ENCODE measurements at places on chromosomes 4 and X.
A peak's percentile ranks its signal among the peaks of the same experiment; 100 is the strongest.

GRCh38 chrX:43882294-43882681, at the start of gene MAOB:
Gene MAOB (minus strand): TSS chrX:43882450. CDS start chrX:43882299, 151 bp downstream.
- peak; percentile 84 for DNase-seq

DNA sequence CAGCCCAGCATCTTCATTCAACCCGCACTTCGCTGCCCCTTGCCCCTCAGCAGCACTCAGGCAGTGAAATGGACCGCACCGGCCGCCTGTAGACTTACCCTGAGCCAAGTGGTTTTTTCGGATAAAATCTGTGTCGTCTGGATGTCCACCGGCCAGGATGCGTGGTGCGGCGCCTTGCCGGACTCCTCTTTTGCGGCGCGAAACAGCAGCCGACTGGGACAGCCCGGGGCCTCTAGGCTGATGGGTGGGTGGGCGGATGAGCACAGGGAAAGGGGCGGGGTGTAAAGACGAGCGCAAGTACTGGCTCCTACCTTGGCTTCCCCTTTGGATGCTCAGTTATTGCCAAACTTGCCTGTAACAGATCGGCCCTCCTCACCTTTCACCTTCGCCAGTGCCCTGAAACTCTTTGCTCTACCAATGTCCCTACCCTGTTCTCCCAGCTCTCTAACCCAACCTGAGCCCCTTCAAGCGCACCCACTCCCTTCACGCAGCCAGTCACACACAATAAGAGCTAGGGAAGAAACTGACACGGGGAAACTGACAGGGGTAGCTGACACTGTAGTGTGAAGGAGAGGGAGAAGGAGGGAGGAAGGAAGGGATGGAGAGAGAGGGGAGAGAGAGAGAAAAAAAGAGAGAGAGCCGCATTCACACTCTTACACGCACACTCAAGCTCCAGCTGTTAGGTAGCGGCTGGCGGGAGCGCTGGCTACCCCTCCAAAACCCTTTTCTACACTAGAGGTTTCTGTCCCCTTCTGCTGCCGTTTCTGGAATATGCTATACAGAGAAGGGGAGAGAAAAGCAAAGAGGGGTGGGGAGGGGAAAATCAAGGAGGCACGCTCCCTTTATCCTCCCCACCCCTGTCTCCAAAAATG, 559 bp downstream of the TRPC5 start:
- no peak for DNase-seq

DNA sequence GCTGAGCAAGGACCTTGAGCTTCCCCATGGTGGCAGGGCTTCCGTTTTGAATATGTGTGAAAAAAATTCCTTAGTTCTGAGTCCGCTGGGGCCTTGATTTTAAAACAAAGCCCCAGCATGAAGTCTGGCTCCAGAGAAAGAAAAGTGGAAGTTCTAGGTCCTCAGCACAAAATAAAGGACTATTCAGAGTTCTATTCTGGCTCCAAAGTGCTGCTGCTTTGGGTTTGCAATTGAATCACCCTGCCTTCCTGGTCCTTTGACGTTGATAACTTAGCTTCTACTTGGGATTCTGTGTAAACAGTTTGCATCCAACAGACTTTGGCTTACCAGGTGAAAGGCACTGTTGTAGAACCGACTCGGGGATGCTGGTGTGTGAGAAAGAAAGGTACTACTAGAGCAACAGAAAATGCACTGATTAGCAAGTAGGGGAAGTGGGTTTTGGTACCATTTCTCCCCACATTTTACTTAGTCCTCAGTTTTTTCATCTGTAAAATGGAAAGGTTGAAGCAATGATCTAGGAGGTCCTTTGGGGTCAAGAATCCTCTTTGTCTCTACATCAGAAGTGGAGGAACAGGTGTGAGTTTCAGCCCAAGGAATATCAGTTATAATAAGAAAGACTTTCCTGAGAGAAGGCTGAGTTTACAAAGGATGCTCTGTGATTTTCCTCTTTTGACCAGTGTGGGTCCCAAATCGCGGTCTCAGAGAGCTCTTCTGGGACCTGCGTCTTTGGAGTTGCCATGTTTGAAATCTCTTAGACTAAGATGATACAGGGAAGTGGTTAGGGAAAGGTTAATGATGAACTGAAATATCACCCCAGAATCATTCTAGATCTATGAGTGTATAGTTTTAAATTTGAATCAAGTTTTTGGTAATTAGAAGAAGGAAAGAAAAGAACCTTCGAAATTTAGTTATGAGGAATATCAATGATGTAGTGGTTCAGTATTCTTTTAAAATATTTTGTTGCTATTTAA, 28.2 kb downstream of the IGFBP7 start:
- no peak for DNase-seq

- DNase-seq: no peak
Measured at GRCh38 chrX:43985511-43985910, 12.3 kb upstream of the NDP start.

GRCh38 chr4:20462426-20463175, 210.9 kb downstream of the SLIT2 start:
- DNase-seq: no peak

All from right lobe of liver (tissue), 6 donors.